ENCODE measurements at places on chromosomes 1 and 21.

DNA sequence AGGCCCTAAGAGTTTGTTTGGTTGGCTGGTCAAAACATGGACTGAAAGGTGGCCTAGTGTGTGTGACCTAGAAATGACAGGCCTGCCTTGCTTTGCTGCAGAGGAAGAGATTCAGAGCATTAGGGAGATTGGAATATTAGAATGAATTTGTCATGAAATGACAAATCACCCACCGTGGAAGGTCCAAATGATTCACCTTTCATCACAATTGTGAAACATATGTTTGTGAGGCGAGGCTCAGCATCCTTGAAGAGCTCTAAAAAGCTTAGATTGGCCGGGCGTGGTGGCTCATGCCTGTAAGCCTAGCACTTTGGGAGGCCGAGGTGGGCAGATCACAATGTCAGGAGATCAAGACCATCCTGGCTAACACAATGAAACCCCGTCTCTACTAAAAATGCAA, 5.5 kb downstream of the LCE1B start:
- no peak for DNase-seq

GRCh38 chr1:168863772-168864171, 134.8 kb upstream of the DPT start:
- DNase-seq: no peak

DNA sequence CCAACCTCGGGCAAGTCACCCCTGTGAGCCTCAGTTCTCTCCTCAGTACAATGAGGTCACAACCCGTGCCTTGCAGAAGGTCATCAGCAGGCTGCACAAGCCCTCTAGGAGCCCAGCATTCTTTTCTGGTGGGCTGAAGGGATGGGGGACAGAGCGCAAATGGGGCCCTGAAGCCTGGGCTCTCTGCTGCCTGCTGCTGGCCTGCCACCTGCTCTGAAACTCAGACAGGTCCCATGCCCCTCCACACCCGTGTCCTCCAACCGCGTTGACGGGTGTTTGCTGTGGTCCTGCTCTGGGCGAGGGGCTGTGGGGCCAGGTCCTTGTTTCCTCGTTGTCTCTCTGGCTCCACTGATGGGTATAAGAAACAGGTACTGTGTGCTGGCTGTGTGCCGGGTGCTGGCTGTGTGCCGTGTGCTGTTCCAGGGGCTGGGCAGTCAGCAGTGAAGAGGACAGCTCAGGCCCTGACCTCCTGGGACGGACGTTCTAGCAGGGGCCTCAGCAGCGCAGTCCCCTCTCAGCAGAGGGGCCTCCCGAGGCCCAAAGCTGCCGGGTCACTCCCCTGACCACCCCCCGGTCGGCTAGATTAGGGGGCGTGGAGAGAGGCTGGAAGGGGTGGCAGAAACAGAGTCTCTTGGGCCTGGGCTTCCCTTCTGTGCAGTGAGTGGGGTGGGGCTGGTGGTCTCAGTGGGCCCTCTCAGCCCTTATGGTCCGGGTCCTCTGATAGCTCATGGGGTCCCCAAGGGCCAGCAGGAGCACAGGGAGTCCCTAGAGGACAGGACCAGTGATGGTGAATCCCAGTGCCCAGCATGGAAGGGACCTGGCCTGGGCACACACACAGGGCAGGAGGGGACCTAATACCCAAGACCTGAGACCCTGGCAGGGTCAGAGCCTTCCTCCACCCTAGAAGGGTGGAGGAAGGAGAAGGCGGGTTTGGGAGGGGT, 42.1 kb downstream of the DMRTB1 start:
- no peak for DNase-seq

DNA sequence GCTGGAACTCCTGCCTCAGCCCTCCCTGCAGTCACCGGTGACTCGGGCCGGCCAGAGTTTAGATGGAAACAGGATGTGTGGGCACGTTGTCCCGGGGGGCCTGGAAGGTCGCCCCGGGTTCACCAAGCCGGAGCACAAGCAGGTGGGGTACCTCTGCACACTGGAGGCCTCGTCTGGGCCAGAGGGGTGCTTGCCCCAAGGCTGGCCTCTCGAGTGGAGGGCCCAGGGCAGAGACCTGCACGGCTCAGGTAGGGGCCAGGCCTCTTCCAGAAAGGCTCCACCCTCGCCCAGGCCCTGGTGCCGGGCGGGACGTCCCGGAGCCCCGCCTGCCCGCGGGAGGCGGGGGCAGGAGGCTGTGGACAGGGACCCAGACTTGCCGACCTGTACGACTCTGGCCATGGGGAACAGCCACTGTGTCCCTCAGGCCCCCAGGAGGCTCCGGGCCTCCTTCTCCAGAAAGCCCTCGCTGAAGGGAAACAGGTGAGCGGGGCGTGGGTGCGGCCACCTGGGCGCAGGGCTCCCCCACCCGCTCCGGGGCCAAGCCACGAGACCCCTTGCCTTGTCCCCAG, at the start of gene PLEKHN1:
Gene PLEKHN1, plus strand, starts transcription at position 348 of the 569 bp plus-strand sequence. Its CDS starts 50 bp downstream, at position 398.
- DNase-seq: peak; percentile 50

GRCh38 chr1:29548091-29548490, 311.8 kb downstream of the PTPRU start:
- no peak for DNase-seq

DNA sequence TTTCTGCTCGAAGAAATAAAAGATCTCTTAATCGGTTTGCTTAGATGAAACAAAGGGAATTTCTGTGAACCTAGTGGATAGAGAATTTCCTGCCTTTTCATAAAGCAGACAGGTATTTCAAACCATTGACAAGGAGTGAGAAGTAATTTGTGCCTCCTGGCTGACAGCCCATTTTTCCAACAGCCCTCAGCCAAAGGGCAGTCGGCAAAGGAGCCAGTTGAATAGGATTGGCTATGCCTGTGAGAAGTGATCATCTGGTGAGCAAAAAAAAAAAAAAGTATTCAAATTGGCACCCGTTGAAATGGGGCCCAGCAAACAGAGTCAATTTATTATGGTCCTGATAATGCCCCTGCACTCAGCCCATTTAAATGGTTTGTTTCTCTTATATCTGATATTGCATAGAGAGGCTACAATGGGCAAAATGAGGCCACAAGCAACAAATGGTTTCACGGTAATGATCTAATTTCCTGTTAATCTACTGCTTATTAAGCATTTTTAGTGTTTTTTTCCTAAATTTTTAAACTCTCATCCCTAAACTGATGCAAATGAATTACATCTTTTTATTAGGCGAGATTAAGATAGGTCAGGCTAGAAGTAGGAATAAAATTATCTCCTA, 477.5 kb downstream of the NUF2 start:
- DNase-seq: no peak

- no peak for DNase-seq
Observed at GRCh38 chr1:187909382-187909781, 1080.6 kb downstream of the PLA2G4A start.

DNA sequence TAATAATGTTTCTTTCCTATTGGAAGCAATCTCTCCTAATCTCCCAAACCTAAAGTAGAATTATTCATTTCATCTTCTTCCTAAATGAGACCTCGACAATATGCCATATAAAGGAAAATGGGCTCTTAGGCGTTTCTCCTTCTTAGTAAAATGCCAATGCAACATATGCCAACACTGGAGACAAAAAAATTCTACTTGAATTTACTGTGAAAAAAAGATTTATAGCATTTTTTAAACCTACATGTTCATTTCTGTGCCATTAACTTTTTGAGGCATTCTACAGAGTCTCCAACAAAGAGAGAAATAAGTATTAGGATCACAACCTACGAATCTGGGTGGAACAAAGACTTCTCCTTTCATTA, 1.3 kb downstream of the WDR47 start:
- DNase-seq: peak; percentile 34

- no peak for DNase-seq
Observed at GRCh38 chr1:108045460-108045859, 80.5 kb upstream of the VAV3 start.

- no peak for DNase-seq
Observed at GRCh38 chr21:33881689-33882440, 33.7 kb downstream of the ATP5PO start.

DNA sequence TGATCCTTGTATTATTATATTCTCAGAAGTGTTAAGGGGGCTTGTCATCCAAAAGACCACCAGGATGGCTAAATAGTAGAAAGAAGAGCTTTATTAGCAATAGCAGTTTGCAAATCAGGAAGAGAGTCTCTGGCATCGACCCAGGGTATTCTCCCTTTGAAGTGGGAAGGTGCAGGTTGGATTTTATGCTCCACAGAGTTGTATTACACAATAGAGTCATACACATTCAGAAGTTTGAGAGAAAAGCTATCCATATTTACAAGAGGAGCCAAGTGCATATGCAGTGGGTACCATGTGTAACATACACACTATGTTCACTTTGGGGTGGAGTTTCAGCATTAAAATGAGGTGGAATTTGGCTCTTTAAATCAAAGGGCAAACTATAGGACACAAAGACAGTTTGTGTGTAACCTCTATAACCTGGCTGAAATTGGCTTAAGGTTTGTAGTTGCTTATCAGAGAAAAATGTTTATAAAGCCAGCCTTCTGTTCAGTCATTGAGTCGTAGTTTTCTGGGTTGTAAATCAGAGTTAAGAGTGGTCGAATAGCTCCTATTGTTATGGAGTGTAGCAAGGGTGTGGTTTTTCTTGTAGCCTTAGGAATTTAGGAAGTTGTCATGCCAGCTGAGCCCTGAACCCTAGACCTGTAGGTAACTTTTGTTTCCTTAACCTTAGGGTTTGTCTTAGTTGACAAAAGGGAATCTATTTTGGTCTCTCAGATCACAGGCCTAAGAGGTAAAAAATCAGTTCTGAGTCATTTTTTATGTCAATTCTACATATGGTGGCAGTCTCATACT, 125.3 kb downstream of the DNM3 start:
- no peak for DNase-seq

DNA sequence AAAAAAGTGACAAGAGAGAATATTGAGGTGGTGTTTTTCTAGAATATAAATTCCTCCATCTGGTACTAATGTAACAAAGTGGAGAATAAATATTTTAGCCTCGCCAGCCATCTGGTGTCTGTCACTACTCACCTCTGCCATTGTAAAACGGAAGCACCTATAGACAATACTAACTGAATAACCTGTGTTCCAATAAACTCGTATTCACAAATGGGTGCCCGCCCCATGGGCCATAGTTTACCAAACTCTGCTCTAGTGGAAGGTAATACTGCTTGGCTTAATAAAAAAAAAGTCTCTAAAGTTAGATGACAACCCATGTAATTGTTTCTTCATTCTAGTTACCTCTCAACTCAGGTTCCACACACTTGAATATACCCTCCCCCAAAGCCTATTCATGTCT, 8.1 kb downstream of the MIS18A start:
- DNase-seq: no peak

DNA sequence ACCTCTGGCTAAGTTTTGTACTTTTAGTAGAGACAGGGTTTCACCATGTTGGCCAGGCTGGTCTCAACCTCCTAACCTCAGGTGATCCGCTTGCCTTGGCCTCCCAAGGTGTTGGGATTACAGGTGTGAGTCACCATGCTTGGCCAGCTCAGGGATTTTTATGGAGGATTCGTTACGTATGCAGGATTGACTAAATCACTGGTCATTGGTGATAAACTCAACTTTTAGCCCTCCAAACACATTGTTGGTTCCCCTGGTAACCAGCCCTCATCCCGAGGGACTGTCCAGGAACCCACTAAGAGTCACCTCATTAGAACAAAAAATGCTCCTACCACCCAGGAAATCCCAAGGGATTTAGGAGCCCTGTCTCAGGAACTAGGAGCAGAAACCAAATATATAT, 40.4 kb downstream of the ST3GAL3 start:
- no peak for DNase-seq

DNA sequence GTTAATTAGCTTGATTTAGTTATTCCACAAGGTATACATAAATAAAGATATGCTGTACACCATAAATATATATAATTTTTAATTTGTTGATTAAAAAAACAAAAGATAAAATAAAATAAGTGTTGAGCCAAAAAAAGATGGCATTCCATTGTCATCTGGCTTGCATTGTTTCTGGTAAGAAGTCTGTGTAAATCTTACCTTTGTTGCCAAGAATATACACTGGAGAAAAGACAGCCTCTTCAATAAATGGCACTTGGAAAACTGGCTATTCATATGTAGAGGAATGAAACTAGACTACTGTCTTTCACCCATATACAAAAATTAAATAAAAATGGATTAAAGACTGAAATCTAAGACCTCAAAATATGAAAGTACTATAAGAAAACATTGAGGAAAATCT, 196.5 kb downstream of the IER5 start:
- DNase-seq: no peak

- DNase-seq: peak; percentile 86
Observed at GRCh38 chr1:121558514-121558913, 373.7 kb downstream of the SRGAP2C start.

DNA sequence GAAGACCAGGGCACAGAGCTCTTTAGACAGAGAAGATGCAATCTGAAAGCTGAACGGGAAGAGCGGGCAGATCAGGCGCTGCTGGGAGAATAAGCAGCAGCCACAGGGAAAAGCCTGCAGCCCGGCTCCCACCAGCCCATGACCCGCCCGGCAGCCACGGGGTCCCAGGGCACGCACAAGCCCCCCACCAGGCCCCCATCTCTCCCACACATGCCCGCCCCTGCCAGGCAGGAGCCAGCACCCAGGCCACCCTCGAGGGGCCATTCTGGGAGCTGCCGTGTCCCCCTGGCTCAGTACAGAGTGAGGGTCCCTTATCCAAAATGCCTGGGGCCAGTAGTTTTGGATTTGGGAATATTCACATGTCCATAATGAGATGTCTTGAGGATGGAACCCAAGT, 16.3 kb downstream of the SLC19A1 start:
- DNase-seq: no peak

GRCh38 chr21:38420140-38420539, 78.1 kb downstream of the ERG start:
- no peak for DNase-seq

GRCh38 chr1:222124602-222125001, 382.7 kb upstream of the DUSP10 start:
- no peak for DNase-seq

GRCh38 chr1:103190766-103191165, 82.4 kb upstream of the COL11A1 start:
- DNase-seq: no peak

DNA sequence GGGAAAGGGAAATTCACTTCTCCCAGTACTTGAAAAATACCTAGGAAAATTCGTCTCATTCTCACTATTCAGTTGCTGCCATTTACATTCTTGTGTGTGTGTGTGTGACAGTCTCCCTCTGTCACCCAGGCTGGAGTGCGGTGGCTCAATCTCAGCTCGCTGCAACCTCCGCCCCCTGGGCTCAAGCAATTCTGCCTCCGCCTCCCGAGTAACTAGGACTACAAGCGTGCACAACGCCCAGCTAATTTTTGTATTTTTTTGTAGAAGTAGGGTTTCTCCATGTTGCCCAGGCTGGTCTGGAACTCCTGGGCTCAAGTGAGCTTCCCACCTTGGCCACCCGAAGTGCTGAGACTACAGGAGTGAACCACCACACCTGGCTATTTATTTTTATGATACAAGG, 1.2 kb downstream of the SNAPIN start:
- DNase-seq: no peak

- DNase-seq: no peak
Observed at GRCh38 chr1:112006416-112007025, 17.1 kb upstream of the KCND3 start.
